Activated CD4-positive, alpha-beta T cell treated with anti-CD3 and anti-CD28 coated beads, Interleukin-2, amount 50 U/mL, for 4 hours (primary cell): ENCODE measurements at places on chromosomes 16 and 17.

DNA sequence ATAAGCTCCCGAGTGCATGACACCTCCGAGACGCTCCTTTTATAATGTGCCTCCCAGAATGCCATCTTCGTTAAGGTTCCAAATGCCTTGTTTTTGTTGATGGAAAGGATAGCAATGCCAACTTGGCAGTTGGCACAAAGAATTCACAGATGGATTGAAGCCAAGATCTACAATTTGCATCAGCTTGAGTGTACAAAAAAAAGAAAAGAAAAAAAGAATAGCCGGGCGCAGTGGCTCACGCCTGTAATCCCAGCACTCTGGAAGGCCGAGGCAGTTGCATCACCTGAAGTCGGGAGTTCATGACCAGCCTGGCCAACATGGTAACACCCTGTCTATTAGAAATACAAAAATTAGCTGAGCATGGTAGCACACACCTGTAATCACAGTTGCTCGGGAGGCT, 7.6 kb downstream of the TBC1D16 start:
- no peak for DNase-seq

- DNase-seq, result no peak
Measured at GRCh38 chr17:81386141-81386645, 9.1 kb upstream of the BAHCC1 start.

GRCh38 chr17:40554646-40555295, 10.5 kb downstream of the CCR7 start:
- DNase-seq, result no peak

DNA sequence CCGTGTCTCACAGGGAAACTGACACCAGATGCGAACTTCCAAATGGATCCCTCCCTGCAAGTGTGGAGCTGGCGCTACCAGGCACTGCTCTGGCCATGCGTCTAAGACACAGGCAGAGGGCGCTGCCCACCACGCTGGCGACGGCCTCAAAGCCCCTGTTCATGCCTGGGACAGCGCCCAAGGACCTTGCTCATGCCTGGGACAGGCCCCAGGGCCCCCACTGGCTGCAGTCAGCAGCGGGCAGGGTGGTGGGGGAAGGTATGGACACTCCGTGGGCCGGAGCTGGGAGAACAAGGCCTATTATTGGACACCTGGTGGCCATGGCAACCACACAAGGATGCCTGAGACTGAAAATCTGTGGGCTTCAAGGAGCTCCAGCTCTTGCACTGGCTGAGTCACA, 8.8 kb downstream of the ZG16B start:
- peak; percentile 38 for DNase-seq

- no peak for DNase-seq
Measured at GRCh38 chr17:76191896-76192295, 48.4 kb downstream of the RNF157 start.

DNA sequence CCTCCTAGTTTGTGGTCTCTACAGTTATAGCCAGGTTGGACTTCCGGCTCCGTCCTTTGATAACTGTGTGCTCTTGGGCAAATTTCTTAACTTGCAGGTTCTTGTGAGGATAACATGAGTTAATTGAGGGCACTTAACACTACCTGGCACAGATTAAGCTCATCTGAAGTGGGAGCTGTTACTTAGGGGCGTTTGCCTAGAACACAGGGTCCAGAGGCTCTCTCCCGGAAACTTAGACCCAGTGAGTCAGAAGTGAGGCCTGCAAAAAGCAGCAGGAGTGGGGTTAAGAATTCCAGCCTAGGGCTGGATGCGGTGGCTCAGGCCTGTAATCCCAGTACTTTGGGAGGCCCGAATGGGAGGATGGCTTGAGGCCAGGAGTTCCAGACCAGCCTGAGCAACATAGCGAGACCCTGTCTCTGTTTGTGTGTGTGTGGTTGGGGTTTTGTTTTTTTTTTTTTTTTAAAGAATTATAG, 1.4 kb downstream of the MVP start:
- no peak for DNase-seq

- DNase-seq, result no peak
Measured at GRCh38 chr16:28574925-28575324, 21.2 kb downstream of the SGF29 start.

DNA sequence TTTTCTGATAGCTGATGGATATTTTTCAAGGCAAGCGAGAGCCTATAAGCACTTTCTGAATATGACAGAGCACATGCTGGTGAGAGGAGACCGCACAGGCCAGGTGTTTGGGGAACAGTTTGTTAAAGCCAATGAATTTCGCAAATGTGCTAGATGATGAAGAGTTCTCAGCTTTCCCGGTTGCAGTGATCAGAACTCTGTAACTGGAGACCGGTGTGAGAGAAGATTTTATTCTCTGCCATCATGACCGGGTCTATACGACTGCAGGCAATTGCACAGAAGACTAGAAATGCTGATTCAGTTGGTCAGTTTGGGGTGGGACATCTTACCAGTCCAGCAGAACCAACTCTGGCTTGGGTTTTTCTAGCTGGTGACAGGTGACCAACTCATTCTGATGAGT, 25.4 kb downstream of the SMTNL2 start:
- no peak for DNase-seq

GRCh38 chr17:9274973-9275372, 253.7 kb downstream of the NTN1 start:
- no peak for DNase-seq

DNA sequence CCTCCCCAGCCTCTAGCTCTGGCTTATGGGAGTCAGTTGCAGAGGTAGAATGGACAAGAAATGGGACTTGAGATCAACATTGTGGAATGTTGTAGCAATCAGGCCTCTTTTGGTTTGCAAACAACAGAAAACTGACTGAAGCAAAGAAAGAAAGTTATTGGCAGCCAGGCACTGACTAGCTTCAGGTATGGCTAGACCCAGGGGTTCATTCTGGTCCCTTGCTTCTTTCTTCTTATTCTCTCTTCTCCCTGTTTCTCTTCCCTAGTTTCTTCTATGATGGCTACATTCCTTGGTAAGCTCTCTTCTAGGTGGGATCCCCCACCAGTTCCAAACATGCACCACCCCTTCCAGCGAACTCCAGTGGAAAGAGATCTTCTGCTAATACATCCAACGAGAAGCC, 154.3 kb downstream of the CPPED1 start:
- no peak for DNase-seq

GRCh38 chr16:22117609-22118008, 25.3 kb downstream of the VWA3A start:
- no peak for DNase-seq

DNA sequence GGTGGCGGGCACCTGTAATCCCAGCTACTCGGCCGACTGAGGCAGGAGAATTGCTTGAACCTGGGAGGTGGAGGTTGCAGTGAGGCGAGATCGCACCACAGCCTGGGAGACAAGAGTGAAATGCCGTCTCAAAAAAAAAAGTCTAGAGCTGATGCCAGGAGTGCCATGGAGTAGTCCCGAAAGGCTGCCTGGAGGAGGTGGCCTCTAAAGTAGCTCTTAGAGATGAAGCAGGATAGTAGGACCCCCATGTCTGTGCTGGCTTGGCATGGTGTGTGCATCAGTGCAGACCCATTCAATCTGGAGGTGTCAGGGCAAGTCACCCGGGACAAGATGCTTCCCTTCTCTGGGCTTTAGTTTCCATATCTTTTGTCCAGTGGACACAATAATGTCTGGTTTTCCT, 6.3 kb downstream of the RAP1GAP2 start:
- DNase-seq, result no peak

DNA sequence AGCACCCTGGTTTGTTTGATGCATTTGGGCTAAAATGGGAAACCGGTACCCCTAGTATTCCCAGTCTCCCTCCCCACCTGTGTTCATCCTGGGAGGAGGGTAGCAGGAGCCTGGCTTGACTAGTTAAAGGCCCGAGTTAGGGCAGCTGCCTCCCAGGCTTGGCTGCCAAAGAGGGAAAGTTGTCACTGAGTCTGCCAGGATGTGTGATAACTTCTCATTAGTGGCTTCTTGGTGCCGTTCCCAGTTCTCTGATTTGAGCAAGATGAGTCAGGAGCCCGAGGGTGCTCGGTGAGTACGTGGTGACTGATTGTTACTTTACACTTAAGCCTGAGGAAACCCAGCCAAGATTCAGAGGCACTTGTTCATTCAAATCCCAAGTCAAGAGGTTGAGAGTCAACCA, 2.5 kb downstream of the KRT32 start:
- DNase-seq, result no peak

DNA sequence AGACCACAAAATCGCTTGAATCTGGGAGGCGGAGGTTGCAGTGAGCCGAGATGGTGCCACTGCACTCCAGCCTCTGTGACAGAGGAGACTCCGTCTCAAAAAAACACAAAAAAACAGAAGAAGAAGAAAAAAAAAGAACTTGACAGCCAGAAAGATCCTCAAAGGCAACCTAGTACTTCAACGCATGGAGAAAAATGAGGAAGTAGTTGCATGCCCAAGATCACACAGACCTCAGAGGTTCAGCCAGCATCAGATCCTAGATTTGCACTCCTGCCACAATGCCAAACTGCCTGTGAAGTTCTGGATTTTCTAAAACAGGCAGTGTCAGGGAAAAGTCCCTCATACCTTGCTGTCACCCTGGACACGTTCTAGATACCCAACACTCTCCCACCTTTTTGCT, 1.5 kb downstream of the ATPAF2 start:
- no peak for DNase-seq
